Breast epithelium (tissue), 4 donors: ENCODE measurements at places on chromosomes 1 and 21. TPM values are rescaled to one million over a fixed set of nuclear protein-coding genes. Genes with fewer than 3 reads are reported as not detected.
A peak's percentile ranks its signal among the peaks of the same experiment; 100 is the strongest.

The GUCA2A gene
- total RNA-seq = 8.8 TPM

The BLACAT1 gene
- 1.5 TPM for total RNA-seq

The DUSP12 gene
- total RNA-seq = 36.1 TPM

DNA sequence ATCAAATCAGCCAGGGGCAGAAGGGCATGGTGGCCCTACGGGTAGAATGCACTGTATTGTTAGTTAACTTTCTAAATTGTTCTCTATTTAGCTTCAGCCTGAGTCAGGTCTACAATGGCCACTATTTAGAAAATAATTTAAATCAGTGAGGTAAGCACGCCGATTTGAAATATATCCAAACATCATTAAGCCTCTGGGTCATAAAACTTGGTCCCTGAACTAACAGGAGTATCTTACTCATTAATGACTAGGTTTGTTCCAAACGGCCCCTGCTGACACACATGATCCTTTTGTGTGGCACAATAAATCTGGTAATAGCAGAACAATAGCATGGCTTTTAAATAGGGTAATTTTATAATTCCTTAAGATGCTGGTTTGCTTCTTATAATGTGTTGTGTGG, 48.4 kb downstream of the STX6 start:
- H3K27ac ChIP-seq = no peak overlapping the region
- no peaks in the 10 kb centered on the region for H3K27me3 ChIP-seq
- H3K4me3 ChIP-seq = no peak overlapping the region
- no peak for DNase-seq
- H3K4me1 ChIP-seq = no peaks in the 10 kb centered on the region
- peaks cover 3% of the 10 kb centered on the region for H3K36me3 ChIP-seq

DNA sequence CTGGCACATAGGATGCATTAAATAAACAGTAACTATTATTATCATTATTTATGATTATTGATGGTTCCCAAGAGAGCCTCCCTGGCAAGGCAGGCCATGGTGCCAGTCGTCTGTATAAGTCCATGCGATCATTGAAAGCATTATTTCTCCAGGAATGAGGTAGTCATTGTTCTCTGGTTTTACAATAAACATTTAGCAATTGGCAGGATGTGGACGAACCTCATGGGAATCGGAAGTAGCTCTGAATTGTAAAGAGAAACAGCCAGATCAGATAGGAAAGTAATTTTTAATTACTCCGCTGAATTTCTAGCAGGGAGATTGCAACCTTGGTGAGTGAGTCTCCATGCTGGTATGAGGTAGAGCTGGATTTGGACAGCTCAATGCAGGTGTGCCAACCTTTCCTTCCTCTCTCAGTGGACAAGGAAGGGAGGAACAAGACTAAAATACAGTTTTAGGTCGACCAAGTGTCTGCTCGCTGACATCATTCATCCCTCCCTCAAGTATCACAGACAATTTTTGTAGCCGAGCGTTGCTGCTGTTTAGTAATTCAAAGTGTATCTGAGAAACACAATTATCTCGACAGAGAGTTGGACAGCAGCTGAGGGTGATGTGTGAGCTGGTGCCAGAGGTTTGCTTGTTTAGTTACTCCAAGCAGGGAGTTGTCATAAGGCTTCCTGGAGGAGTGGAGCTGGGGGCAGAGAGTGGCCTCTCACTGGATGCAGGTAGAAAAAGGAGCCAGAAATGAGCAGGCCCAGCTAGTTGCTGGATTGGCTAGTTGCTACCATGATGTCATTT, 250.8 kb downstream of the KCNJ6 start:
- H3K36me3 ChIP-seq = no peaks in the 10 kb centered on the region
- no peak for DNase-seq
- no peaks in the 10 kb centered on the region for H3K27me3 ChIP-seq
- peak overlapping the region; percentile 3 for H3K27ac ChIP-seq
- H3K4me3 ChIP-seq = no peak overlapping the region

GRCh38 chr1:51520700-51521248, 1.7 kb upstream of the EPS15 start:
- H3K27me3 ChIP-seq = no peaks in the 10 kb centered on the region
- H3K36me3 ChIP-seq = no peaks in the 10 kb centered on the region
- H3K4me3 ChIP-seq = no peak overlapping the region
- H3K27ac ChIP-seq = peak overlapping the region; percentile 24

DNA sequence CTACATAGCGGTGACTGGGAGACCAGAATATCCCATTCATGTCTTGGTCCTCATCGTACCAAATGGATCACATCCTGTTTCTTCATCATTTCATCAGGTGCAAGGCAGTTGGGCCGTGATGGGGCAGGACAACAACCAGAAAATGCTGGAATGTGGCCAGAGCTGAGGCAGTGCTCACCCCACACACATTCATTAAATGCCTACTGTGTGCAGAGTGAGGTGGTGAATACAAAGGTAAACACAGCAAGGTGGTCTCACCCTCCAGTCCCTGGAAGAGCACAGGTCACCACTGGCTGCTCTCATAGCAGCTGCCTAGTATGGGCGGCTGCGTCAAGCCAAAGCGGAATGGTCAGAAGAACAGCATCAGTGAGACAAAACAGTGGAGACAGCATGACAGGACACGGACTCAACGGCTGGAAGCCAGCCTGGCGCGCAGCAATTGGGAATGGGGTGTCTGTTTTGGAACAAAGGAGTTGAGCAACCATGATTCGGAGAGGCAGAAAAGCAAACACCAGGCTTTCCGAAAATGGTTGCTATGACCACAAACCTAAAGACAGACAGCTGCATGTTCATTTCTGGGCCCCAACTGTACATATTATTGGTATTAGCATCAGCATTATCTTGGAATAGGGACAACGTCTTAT, 5.6 kb upstream of the ADAMTSL4 start:
- H3K27me3 ChIP-seq = no peaks in the 10 kb centered on the region
- peaks cover 1% of the 10 kb centered on the region for H3K4me1 ChIP-seq
- no peak for DNase-seq
- no peaks in the 10 kb centered on the region for H3K36me3 ChIP-seq

GRCh38 chr1:72530646-72531045, 248.3 kb upstream of the NEGR1 start:
- no peak overlapping the region for H3K4me3 ChIP-seq
- no peaks in the 10 kb centered on the region for H3K36me3 ChIP-seq
- H3K4me1 ChIP-seq = no peaks in the 10 kb centered on the region
- no peaks in the 10 kb centered on the region for H3K27me3 ChIP-seq
- DNase-seq = no peak

The FCRL4 gene
- not detected for total RNA-seq

DNA sequence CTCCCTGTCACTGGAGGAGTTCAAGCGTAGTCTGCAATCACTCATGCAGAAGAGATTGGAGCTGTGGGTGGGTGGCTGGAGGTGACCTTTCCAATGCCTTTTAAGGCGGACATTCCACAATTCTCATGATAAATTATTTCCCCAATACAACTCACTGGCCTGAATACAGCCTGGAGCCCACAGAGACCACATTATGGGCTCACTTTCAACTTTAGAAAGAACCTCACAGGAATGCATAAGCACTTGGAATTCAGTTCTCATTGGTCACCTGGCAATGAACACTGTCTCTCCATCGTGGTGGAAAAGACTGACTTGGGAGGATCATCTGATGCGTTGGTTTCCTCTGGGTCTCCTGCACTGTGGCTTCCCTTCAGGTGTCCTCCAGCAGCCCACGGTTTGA, 151.8 kb upstream of the KCND3 start:
- H3K36me3 ChIP-seq = no peaks in the 10 kb centered on the region
- no peak overlapping the region for H3K27ac ChIP-seq
- no peaks in the 10 kb centered on the region for H3K4me1 ChIP-seq
- peaks cover 11% of the 10 kb centered on the region for H3K27me3 ChIP-seq
- no peak for DNase-seq
- no peak overlapping the region for H3K4me3 ChIP-seq

The FCGR3A gene
- total RNA-seq = 12.9 TPM

- H3K4me3 ChIP-seq = no peak overlapping the region
- no peaks in the 10 kb centered on the region for H3K36me3 ChIP-seq
- no peaks in the 10 kb centered on the region for H3K27me3 ChIP-seq
- H3K27ac ChIP-seq = no peak overlapping the region
Measured at GRCh38 chr1:175155473-175155856, 37.1 kb downstream of the KIAA0040 start.

- H3K4me1 ChIP-seq = no peaks in the 10 kb centered on the region
- no peak for DNase-seq
- no peak overlapping the region for H3K4me3 ChIP-seq
- no peak overlapping the region for H3K27ac ChIP-seq
Measured at GRCh38 chr1:61808968-61809367, 66.7 kb downstream of the PATJ start.

The ZNF678 gene
- total RNA-seq = 12.8 TPM

DNA sequence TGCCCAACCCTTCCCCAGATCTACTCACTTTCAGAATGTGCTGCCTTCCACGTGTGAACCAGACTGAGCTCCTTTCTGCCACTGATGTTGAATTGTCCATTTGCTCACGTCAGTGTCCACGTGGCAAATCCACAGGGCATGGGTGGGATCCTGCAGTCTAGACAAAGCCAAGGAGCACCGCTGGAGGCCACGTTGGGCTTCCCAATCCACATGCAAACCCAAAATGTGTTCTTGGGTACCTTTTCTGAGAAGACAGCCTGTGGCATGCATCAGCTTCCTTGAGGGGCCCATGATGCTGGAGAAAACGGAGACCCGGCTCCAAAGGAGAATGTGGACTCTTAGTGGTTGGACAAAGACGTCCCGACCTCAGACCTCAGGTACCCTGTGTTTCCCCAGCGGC, 87.6 kb downstream of the PDE9A start:
- H3K4me1 ChIP-seq = no peaks in the 10 kb centered on the region
- H3K27me3 ChIP-seq = no peaks in the 10 kb centered on the region

DNA sequence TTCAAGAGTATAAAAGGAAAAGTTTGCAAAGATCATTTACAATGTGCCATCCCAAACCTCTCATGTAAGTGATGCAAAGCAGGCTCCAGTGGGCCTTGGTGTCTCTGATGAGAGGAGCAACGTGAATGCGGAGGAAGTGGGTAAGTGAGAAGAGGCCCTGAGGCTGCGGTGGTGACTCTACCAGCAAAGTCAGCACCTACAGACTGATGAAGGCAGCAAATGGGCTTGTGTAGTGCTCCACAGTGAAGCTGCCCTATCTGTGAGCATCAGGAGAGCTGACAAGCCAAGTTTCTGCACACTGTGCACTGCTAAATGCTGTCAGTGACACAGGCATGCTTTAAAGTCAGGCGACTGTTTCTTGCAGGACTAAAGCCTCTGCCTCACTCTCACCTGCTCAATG, 15.6 kb upstream of the RAP1A start:
- DNase-seq = no peak
- no peaks in the 10 kb centered on the region for H3K27me3 ChIP-seq
- no peak overlapping the region for H3K27ac ChIP-seq
- no peak overlapping the region for H3K4me3 ChIP-seq
- no peaks in the 10 kb centered on the region for H3K36me3 ChIP-seq
